Activated T-cell treated with anti-CD3 and anti-CD28 coated beads for 1 hour (primary cell): ENCODE measurements at places on chromosomes 3 and 15.

- no peak for DNase-seq
Observed at GRCh38 chr15:43913941-43914340, 87.1 kb downstream of the WDR76 start.

- DNase-seq: no peak
Observed at GRCh38 chr3:145900056-145900829, 260.7 kb downstream of the PLOD2 start.

- DNase-seq: no peak
Observed at GRCh38 chr3:169744366-169745054, 20.4 kb downstream of the TERC start.

DNA sequence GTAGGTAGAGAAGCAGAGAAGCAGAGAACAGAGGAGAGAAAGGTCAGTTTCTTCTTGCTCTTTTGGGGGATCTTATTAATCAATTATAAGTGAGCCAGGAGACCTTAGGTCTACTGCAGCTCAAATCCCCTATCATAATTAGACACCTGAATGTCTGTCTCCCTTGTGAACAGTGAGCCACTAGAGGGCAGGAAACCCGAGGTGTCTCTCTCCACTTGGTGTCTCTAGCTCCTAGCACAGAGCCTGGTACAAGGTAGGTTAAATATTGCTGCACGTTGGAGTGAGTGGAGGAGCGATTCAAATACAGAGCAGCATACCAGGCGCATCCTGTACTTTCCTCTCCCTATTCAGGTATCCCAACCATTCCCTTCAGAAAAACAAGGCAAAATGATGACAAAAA is 2.0 kb upstream of the ST8SIA2 start:
- DNase-seq: no peak

- DNase-seq: peak; percentile 50
Observed at GRCh38 chr15:55267401-55268175, 22.0 kb downstream of the RAB27A start.

DNA sequence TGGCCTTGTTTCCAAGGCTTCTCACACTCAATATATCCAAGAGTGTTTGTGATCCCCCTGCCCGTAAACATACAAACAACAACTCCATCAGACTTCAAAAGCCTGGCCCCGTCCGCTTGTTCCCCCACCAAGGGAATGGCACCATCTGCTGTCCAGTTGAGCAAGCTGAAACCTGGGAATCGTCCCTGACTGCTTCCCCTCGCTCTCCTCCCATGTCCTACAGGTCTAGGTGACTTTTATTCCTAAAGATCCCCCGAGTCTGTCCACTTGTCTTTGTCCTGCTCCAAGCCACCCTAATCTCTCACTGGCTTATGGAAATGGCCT is 27.9 kb upstream of the FAM174B start:
- no peak for DNase-seq

GRCh38 chr3:183100376-183100775 is 1.1 kb upstream of the MCCC1 start:
- no peak for DNase-seq
